Activated CD8-positive, alpha-beta memory T cell treated with anti-CD3 and anti-CD28 coated beads for 24 hours (primary cell): ENCODE measurements at places on chromosomes 11 and 22.

DNA sequence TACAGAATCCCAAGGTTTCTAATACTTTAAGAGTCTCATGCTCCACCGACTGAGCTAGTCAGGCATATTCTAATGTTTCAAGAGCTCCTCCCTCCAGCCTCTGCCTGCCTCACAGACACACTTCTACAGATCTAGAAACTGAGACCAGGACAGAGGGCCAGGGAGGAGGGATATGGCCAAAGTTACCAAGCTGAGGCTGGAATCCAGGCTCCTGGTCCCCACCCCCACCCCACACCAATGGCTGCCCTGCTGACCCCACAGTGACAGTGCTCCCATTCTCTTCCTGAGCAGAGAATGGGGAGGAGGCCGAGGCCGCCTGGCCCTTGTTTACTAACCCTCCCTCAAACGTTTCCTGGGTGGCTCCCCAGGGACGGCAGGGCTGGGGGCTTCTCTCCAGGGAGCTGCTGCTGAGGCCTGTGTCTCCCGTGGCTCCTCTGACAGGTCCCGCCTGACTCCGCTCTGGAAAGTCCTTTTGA is 2.2 kb downstream of the PLEKHB1 start:
- no peak for DNase-seq

DNA sequence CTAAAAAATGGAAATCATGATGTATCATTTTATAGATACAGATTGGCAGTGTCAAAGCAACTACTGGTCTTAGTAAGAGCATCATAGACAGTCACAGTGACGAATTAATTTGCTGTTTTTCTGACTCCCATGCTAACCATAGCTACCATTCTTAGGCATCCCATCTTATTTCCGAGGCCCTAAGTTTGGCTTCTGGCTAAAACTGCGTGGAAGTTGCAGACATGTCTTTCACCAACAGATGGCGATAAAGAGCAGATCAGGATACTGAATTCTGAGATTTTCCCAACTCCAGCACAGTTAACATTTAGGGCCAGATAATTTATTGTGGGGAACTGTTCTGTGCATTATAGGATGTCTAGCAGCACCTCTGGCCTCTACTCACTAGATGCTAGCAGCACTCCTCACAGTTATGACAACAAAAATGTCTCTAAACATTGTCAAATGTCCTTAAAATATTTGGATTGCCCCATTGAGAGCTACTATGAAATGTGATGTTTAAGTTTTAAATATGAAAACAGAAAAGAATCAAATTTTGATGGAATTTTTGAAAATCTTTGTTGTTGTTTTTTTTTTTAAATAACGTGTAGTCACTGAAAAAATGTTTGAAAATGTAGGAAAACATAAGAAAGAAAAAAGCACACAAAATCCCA is 16.3 kb downstream of the OR2AG2 start:
- no peak for DNase-seq

DNA sequence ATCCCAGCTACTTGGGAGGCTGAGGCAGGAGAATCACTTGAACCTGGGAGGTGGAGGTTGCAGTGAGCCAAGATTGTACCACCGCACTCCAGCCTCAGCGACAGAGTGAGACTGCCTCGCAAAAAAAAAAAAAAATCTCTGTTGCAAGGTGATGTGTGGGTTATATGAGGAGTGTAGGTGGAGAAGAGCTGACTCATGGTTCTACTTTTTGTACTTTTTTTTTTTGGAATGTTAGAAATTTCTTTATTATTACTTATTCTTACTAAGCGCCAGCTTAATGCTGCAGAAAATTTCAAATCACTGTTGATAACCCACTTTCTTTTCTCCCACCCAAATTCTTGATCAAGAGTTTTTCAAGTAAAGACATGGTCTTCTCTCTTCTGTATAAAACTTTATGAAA is 29.6 kb upstream of the DNAJB13 start:
- no peak for DNase-seq

GRCh38 chr11:115903179-115903578 is 399.0 kb upstream of the CADM1 start:
- DNase-seq: no peak

DNA sequence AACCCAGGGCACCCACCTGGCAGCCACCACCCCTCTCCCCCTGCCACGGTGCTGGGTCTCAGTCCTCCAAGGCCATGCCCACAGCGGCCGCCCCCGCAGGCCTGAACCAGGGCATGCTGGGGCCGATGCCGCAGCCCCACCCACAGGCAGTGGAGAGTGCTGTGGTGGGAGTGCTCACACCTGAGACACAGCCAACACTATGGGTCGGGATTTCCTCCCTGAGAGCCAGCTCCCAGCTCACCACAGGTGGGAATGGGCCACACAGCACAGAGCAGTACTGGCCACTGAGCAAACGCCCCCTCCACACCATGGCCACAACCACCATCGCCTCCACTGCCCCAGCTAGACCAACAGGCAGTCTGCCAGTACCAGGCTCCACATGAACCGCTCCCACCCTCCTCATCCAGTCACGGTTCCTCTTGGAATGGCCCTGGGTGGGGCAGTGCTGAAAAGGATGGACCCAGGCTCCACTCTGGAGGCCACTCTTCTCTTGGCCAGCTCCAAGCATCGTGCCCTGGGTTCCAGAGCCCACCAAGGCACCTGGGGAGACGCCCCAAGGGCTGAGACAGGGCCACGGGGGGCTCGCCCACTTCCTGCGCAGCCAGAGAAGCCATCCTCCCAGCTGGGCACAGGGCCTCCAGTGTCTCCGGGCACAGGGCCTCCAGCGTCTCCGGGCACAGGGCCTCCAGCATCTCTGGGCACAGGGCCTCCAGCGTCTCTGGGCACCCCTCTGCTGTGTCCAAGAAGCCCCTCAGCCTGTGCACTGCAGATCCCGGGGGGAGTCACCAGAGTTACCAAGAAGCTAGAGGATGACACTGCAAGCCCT is 14.2 kb downstream of the MOB2 start:
- DNase-seq: no peak

GRCh38 chr11:114889594-114890011 is 211.3 kb downstream of the NXPE2 start:
- DNase-seq: no peak

DNA sequence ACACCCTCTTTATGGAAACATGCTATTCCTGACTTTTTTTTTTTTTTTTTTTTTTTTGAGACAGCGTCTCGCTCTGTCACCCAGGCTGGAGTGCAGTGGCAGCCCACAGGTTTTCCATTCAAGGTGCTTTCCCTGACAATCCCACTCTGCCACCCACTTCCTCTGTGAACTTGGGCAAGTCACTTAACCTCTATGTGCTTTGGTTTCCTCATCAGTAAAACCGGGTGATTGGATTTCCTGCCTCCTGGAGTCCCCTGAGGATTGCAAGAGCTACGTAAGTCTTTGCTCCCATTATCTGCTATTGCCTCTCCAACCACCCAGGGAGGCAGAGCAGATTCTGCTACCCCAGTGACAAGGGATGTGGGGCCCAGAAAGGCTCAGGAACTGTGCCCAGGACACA is 54.1 kb downstream of the CELSR1 start:
- DNase-seq: no peak

GRCh38 chr11:34327804-34328631 is 29.8 kb downstream of the ABTB2 start:
- DNase-seq: no peak

GRCh38 chr11:121762820-121763219 is 310.1 kb upstream of the SORL1-AS1 start:
- DNase-seq: no peak

DNA sequence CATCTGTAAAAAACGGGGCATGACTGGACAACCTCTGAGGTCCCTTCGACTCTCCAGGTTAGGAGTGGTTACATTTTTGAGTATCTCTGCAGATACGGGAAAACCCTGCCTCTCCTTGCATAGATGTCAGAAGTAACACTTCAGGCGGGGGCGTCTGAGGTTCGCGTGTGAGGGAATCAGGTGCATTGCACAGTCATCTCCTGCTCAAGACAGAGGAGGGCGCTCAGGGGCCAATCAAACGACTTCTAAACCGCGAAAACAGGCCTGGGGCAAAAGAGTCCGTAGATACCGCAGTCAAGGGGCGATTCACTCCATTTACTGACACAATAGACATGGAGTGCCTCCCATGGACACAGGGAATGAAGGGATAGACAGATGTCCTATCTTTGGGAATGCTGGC is 31.7 kb downstream of the KIRREL3 start:
- DNase-seq: no peak

- DNase-seq: no peak
These were observed 1087.5 kb downstream of the BRD1 start for GRCh38 chr22:48740086-48740730.

- no peak for DNase-seq
These were observed 23.5 kb downstream of the CHST1 start for GRCh38 chr11:45641961-45642360.

DNA sequence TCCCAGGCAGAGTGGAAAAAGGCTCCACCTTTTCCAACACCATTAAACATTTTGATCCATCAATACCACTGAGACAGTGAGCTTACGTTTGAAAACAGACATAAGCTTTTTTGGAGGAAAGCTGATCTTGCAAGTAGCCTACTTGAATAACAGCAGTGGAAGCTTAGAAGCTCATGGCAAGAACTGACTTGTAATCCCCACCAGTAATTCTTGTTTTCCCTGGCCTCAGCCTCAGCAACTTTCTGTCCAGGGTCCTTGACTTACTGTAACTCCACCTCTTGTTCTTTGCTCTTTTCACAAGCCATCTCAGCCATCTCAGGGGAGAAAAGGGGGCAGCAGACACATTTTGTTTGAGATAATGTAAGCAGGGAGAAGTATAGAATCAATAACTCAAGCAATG is 12.3 kb upstream of the MPZL2 start:
- no peak for DNase-seq

- DNase-seq: no peak
These were observed 123.4 kb upstream of the SYT13 start for GRCh38 chr11:45409587-45409986.

- no peak for DNase-seq
These were observed 337.2 kb upstream of the API5 start for GRCh38 chr11:42974510-42975179.

DNA sequence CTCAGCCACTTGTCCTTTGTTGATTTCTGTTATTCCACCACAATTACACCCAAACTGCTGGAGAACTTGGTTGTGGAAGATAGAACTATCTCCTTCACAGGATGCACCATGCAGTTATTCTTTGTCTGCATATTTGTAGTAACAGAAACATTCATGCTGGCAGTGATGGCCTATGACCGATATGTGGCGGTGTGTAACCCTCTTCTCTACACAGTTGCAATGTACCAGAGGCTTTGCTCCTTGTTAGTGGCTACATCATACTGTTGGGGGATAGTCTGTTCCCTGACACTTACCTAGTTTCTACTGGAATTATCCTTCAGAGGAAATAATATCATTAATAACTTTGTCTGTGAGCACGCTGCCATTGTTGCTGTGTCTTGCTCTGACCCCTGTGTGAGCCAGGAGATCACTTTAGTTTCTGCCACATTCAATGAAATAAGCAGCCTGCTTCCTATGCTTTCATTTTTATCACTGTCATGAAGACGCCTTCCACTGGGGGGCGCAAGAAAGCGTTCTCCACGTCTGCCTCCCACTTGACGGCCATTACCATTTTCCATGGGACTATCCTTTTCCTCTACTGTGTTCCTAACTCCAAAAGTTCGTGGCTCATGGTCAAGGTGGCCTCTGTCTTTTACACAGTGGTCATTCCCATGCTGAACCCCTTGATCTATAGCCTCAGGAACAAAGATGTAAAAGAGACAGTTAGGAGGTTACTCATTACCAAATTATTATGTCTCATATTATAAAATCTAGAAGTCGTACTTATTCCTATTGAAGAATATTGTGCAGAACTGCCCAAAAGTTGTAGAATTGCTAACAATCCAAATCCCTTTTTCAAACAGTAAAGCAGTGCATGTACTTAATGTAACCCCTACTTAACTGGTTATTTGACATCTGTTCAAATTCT is 53.2 kb downstream of the OR4C6 start:
- DNase-seq: no peak

- no peak for DNase-seq
These were observed 21.6 kb downstream of the C11orf86 start for GRCh38 chr11:66996609-66997273.

DNA sequence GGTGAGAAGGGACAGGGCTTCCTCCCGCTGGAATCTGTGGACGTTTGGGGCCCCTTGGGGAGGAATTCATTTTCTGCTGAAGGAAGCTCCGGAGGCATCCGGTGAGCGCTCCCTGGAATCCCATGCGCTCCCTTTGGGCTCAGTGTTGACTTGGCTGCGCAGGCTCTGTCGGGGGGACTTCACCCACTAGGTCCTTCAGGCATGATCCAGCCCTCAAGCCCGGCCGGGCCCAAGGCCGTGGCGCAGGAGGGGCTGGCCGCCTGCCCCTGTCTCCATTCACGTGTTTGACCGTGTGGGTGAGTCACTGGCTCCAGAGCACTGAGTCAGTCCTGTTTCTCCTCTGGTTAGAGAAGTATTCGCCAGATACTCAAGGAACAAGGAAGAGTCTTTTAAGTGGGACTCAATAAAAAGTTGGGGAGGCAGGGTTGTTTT is 1.4 kb downstream of the CTTN start:
- DNase-seq: no peak

DNA sequence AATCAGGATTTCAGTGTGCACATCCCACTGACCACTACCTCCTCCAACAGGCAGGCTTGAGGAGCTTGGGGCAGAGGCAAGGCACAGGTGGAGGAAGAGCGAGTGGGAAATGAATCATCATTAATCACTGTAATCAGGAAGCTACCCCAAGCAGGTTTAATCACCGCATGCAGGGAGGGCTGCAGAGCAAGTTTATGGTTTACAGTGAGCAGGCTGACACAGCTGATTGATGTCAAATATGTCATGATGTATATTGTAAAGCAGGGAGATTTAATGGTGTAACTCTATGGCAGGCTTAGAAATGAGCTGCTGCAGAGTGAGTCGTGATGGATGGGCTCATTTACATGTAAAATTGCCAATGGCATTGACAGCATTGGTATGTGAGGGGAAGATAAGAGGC is 441.0 kb downstream of the NTM start:
- no peak for DNase-seq

DNA sequence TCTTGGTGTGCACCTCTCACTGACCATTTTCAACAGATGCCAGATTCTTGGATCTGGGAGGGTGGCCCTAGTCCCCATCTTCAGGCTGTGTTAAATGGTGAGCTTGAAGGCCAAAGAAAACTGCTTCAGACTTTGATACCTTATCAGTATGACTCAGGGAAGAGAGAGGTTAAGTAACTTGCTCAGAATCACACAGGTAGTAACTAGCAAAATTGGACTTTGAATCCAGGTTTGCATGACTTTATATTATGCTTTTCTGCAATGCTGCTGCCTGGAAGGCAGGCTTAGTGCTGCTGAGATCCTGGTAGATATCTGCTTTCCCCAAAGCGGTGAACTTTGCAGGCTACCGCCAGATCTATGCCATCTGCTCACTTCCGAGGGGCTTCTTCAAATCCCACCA is 487.3 kb downstream of the INSC start:
- DNase-seq: no peak

GRCh38 chr11:67633758-67634365 is 4.1 kb upstream of the NUDT8 start:
- DNase-seq: no peak

DNA sequence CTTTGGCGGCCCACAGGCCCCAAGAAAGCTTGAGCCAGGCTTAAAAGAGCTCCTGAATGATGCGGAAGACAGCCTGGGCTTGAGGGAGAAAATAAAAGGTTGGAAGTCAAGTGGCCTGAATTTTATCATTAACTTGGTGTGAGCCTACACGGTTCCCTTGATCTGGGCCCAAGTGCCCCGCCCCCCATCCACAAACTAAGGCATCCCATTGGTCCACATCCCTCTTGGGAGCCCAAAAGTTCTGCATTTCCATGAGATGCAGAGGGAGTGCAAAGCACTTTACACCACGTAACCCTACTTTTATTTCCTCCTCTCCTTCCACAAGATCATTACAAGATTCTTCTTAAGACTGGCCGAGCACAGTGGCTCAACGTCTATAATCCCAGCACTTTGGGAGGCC is 22.2 kb downstream of the LARGE1 start:
- DNase-seq: no peak

- no peak for DNase-seq
These were observed 379.4 kb downstream of the CADM1 start for GRCh38 chr11:115124786-115125185.
